ENCODE measurements at places on chromosomes 4 and X.

- no peak for DNase-seq
Observed at GRCh38 chr4:139965789-139966188, 188.2 kb downstream of the MAML3 start.

DNA sequence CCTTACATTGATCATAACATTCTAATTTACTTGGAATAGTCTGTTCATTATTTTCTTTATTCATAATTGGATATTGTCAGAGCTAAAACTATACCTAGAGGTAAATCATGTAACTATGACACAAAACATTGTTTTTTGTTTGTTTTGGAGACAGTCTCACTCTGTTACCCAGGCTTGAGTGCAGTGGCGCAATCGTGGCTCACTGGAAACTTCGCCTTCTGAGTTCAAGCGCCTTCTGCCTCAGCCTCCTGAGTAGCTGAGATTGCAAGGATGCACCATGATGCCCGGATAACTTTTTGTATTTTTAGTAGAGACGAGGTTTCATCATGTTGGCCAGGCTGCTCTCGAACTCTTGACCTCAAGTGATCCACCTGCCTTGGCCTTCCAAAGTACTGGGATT, 265.2 kb downstream of the FBXO8 start:
- no peak for DNase-seq

DNA sequence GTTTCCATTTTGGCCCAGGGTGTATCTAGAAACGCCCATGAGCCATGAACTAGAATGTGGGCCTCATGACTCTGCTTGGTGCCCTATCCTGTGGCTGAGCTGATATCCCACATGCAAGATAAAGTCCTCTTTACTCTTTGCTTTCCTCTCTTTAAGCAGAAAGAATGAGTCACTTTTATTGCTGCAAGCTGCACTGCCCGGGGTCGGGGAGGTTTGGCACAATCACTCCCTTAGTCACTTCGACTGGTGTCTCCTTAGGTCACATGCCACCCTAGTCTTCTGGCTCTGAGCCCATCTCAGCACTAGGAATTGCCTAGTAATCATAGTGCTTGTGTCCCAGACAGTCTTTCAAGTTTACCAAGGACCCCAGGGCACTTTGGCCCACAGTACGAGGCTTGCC, 75.1 kb upstream of the CXorf66 start:
- DNase-seq = no peak

- no peak for DNase-seq
Observed at GRCh38 chrX:150455215-150455608, 92.1 kb downstream of the MAMLD1 start.

DNA sequence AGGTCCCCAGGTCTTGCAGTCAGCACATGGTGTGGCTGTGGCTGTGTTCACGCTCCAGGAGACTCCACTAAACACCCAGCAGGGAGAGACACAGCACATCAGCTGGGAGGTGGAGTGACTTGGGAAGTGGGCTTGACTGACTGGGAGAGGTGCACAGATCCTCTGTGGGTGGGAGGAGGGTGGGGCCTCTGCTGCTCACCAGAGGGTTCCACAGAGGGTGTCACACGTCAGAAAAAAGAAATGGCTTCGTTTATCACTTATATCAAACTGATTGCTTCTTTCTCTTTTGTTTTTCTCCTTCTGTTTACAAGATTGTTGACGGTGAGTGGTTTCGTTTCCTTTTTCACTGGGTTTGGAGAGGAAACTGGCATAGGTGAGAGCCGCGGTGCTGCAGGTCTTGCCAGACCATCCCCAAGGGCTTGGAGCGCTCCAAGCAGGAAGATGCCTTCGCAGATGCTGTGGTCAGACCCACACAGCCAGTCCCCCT, 24.8 kb upstream of the FAM193A start:
- DNase-seq = no peak

DNA sequence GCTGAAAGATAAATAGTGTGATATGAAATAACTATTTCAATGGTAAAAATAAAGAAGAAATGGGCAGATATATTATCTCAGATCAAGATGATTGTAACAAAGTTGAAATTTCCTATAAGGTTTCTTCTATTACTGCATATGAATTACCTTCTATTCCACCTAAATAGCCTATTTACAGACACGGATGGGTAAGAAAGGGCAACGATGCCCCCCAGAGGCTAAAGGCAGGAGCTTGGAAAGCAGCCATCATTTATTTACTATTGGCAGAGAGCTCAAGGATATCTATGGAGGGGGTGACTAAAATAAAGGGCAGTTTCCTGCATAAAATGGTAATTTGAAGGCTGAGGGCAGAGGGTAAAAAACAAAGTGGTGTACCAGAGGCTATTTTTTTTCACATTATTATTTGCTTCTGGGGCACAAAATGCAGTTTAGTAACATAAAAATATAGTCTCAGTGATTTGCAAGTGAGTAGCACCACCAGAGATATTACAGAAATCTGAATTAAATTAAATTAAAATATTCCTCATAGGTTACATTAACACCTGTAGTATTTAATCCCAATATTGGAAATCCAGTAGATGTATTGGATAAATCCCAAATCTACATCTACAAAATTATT, 123.1 kb downstream of the BTC start:
- no peak for DNase-seq

GRCh38 chrX:102517326-102517725, 787 bp upstream of the TMSB15A start:
- DNase-seq = no peak

- no peak for DNase-seq
Observed at GRCh38 chr4:17112292-17112659, 213.8 kb upstream of the LDB2 start.

DNA sequence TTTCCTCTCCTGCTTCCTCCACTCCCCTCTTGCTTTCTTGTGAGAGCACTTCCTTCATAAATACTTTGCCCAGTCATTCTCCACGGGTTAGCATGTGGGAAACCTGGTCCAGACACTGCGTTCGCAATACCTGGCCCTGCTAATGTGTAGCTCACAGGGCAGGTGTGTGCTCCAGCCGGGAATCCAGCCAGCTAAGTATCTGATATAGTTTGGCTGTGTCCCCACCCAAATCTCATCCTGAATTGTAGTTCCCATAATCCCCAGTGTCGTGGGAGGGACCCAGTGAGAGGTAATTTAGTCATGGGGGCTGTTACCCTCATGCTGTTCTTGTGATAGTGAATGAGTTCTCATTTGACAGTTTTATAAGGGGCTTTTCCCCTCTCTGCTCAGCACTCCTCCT, 32.2 kb upstream of the STX18 start:
- DNase-seq = no peak

GRCh38 chr4:10074767-10075105, 41.9 kb downstream of the WDR1 start:
- no peak for DNase-seq

GRCh38 chr4:80361329-80361900, 25.9 kb downstream of the CFAP299 start:
- DNase-seq = no peak

DNA sequence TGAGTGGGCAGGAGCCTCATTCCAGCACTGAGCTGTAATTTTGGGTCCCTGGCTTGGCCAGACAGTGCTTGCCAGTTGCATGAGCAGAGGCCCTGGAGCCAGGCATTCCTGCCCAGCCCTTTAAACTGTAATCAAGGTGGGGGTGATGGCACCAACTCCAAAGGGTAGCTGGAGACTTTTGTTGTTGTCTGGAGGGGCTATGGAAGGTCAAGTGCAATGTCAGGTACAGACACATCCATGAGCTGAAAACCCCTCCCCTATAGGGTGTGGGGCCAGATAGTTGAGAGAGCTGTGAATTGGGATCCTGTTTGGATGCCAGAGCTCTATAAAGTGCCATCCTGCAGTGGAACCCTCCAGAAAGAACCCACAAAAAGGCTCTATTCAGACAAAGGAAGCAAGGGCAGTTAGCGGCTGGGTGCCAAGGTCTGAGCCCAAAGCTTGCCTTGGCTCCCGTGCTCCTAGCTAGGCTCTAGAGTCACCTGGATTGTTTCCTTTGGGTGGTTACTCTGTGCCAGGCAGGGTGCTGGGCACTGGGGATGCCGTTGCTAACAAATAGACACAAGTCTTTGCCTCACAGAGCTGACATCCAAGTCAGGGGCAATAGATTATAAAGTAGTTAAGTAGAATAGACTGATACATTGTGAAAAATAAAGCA, 163.0 kb downstream of the EFNB1 start:
- no peak for DNase-seq

DNA sequence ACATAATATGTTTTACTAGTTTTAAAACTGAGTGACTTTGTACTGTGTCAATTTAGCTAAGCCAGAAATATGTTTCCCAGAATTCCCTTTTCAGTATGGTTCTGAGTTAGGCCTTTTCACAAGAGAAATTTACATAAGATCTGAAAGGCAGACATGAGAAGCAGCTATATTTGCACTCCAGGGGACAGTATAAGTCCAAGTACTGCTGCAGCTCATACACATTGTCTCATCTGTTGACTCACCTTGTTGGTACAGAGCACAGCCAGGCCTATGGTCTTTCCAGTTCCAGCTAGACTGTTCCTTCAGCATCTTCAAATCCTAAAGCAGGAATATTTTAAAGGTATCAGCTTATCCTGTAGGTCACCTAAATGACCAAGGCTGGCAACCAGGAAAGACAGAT, 53.5 kb downstream of the BMP3 start:
- DNase-seq = no peak

- no peak for DNase-seq
Observed at GRCh38 chr4:123462007-123462406, 65.4 kb downstream of the SPRY1 start.

- DNase-seq = no peak
Observed at GRCh38 chr4:68175562-68176155, 46.0 kb upstream of the TMPRSS11F start.

DNA sequence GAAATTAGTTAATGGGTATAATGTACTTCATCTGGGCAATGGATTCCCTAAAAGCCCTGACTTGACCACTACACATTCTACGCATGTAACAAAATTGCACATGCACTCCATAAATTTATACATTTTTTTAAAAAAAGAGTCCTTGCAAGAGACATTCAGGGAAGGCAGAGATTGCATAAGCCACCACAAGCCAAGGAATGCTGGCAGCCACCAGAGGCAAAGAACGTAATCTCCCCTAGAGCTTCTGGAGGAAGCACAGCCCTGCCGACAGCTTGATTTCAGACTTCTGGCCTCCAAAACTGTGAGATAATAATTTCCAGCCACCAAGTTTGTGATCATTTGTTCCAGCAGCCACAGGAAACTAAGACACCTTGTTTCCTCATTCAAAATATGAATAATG, 185.6 kb upstream of the GALNT7 start:
- no peak for DNase-seq

Data from D721Med (cell line).